ENCODE measurements at places on chromosomes 4 and X.

DNA sequence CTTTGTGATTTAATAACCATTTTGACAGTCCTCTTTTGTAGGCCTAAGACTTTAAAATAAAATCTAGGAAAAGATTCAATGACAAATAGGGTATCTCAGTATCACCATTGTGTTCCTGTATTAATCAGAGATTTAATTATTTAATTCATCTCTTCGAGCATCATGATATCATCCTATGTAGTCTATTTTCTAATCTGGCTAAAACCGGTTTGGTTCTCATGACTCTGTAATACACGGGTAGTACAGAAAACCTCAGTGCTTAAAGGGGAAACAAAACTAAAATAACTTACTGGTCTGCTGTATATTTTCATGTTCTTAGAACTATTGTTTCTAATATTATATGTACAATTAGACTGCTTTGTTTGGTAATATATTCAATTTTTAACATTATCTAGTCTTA, 23.7 kb upstream of the FBXW7 start:
- DNase-seq, result no peak

DNA sequence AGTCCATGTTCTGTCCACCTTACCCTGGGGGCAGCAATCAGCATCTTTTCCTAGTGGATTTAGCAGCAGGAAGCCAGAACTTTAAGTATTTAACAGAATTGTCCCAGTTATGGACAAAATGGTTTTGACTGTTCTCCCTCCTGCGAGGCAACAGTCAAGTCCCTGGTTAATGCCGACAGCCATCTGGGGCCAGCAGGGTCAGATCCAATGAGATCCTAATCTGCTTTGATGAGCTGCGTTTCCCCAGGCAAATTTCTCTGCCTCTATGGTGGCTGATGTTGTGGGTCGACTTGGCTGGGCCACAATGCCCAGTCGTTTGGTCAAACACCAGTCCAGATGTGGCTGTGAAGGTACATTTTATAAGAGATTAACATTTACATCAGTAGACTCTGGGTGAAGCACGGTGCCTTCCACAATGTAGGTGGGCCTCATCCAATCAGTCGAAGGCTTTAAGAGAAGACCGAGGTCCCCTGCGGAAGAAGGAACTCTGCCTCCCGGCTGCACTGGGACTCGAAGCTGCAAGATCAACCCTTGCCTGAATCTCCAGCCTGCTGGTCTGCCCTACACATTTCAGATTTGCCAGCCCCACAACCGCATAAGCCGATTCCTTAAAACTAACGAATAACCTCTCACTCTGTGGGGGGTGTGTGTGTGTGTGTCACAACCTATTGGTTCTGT, 89.0 kb upstream of the C4orf50 start:
- DNase-seq, result no peak

GRCh38 chrX:112941209-112941837, 100.7 kb upstream of the AMOT start:
- DNase-seq, result no peak

- no peak for DNase-seq
Observed at GRCh38 chr4:18067031-18067430, 45.5 kb upstream of the LCORL start.

GRCh38 chr4:184150102-184150839, 67.4 kb downstream of the ENPP6 start:
- no peak for DNase-seq

GRCh38 chrX:63661676-63662075, 123.3 kb downstream of the ARHGEF9 start:
- DNase-seq, result no peak

GRCh38 chr4:101418466-101418865, 71.1 kb upstream of the PPP3CA start:
- DNase-seq, result no peak

DNA sequence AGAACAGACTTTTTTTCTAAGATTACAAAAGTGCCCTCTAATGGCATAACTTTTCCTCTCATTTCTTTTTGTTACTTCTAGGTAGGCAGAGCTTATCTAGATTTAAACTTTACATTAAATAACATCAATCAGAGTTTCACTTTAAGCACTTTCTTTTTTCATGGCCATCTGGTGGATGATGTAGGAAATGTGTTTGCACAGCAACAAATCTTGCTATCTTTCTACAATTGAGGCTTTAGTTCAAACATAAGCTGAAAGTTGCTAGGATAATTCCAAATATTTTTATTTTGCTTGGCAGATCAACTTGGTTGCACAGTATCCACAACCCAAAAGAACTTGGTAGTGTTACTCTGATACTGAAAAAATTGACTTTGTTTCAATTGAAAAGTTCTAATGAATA, 22.0 kb downstream of the NDNF start:
- no peak for DNase-seq

- DNase-seq, result peak; percentile 12
Observed at GRCh38 chr4:17094876-17095210, 196.4 kb upstream of the LDB2 start.

DNA sequence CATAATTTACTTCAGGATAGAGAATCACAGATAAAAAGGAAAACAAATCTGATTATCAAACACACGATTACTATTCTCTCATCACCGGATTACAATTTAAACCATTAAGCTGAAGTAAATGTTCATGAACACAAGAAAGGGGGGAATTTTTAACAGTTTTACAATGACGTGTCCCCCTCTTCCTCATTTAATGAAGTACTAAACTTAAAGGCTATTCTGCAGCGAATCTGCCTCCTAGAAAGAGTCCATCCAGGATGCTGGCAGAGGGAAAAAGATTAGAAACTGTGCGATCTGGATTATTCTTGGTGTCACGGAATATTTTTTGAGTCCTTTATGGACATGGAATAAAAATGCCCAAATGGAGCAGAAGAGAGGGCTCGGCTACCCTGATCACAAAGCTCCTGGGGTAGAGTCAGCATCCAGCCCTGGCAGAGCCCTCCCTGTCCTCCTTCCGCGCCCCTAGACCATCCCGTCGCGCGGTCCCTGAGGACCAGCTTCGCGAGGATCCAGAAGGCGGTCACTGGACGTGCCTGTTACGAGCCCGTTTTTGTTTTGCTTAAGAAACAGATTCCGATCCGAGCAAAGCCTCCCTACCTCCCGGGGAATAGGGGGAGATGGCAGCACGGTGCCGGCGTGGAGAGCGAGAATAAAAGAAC, 1.2 kb downstream of the ELF2 start:
- no peak for DNase-seq

DNA sequence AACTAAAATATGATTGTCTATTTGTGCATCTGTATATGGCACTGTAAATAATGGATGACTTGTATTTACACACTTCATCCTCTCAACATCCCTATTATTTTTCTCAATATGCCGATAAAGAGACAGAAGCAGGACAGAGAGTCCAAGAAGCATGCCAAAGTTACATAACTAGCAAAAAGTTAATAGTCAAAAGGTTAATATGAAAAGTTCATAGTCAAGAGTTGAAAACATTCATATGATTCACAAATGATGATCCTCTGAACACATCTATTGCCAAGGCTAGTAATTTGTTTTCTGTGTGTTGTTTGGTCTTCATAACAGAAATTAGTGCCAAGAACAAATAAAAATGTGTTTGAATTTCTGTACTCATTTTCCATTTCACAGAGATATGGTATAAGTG, 231.0 kb downstream of the ADAMTS3 start:
- DNase-seq, result no peak

GRCh38 chr4:82601242-82602015, 39.6 kb upstream of the TMEM150C start:
- no peak for DNase-seq

DNA sequence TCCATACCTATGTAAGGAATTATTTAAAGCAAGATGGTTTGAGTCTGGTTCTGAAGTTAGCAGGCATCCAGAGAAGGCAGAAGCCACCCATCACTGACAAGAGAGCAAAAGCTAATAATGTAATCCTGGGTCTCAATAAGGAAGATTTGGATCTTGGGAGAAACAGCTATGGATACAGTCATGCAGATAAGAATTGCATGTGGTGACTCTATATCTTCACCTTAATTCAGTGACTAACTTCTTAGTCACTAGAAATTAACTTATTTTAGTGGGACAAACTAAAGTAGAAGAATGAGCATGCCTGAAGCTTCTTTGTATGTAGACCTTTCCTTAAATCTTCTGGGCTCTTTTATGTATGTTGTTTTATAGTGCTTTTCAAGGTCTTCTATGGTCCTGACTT, 66.6 kb downstream of the ATP10D start:
- DNase-seq, result no peak
